ENCODE measurements at places on chromosomes 5 and 9. TPM values are rescaled to one million over a fixed set of nuclear protein-coding genes. Genes with fewer than 3 reads are reported as not detected.

SPATA31D3 gene
- total RNA-seq = not detected

ZNF366 gene
- total RNA-seq = not detected

NME5 gene
- 0.71 TPM for total RNA-seq

- no peak for DNase-seq
Observed at GRCh38 chr9:96874947-96875460, 20.7 kb upstream of the ZNF782 start.

DNA sequence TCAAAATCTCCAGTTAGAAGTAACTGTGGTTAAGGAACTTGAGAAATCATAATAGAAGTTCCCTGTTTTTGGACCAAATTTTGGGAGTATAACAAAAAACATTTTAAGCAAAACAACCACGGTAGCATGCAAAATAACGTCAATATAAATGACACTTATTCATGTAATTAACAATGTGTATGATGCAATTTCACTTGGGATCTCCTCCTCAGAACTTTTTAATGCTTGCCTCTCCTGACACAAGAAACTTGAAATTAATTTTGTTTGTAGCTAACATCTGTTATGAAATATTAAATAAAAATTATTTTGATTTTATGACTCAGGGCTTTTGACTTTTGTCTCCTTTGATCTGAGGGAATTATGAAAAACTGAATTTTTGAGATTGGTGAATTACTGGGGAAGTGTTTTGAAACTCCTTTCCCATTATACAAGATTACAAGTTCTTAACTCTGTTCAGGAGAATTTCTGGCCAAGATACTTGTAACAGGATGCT lies 149.7 kb downstream of the ATP10B start:
- DNase-seq = no peak

Measured in glutamatergic neuron (in vitro differentiated cells).